ENCODE measurements at places on chromosomes 2 and 18.

DNA sequence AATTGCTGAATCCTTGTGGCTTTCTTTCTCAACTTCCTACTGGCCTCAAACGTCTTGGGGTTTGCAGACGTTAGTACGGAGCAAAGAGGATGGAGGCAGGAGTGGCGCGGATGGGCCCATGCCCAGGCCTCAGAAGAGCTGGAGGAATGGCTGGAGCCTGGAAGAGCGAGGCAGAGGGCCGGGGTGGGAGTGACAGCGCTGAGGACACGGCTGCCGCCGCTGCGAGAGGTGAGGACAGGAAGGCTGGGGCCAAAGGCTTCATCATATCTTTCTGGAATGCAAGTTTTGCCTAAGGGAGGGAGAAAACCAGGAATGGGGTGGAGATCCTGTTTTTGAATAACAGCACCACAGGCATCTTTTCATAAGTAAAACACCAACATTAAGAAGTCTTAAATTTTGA is 178.5 kb upstream of the SESTD1 start:
- no peak for DNase-seq

DNA sequence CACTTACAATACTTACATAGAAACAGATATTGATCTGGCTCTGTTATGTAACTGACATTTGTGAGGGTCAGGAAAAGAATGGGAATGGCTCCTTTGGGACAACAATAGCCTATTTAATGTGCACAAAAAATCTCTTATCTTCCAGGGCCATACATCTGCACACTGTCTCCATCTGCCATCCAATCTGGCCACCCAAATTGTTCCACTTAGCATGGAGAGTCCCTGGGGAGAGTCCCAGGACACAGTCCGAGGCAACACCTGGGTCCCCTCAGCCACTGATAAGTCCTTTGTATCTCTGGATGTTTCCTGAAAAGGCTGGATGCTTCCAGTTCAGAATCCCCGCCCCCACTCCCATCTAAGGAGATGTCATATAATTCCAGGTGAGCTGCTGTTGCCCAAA is 274.2 kb upstream of the NCKAP5 start:
- no peak for DNase-seq

DNA sequence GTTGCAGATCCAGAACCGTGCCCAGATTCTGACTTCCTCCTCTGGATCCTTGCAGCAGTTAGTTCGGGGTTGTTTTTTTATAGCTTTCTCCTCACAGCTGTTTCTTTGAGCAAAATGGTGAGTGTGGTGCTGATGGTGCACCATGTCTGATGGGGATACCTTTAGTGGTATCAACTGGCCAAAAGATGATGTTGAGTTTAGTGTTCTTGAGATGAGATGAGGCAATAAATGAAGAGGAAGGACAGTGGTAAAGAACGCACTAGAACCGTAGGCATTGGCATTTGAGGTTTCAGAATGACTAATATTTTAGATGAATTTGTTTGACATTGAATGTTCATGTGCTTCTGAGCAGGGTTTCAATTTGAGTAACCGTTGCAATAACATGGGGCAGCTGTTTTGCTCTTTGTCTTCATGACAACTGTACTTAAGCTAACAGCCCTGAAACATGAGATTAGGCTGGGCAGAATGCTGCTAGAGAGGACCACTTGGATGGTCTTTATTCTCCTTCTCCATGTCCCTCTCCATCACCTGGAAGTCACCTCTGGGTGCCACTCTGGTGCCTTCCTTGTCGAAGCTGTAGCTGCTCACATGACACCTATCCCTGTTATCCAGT is 3.9 kb downstream of the CTLA4 start:
- DNase-seq, result no peak

GRCh38 chr2:32874931-32875330 is 71.8 kb upstream of the LTBP1 start:
- DNase-seq, result no peak

DNA sequence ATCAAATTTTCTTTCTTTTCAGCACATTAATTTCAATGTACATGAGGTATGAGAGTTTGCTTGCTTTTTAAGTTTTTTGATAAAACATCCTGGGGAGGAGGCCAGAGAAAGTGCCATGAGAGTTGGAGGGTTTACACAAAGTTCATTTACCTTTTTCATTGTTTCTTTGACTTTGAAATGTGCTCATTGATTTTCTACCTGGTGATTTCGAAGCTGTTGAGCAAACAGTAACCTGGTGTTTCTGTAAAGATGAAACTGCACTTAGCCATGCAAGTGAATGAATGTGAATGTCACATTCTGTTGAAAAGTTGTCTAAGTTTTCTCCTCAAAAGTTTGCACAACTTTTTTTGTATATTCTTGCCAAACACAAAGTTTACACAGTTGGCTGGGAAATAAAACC is 797.0 kb downstream of the METTL4 start:
- DNase-seq, result no peak

Measured in stimulated activated CD4-positive, alpha-beta T cell treated with anti-CD3 and anti-CD28 coated beads, Interleukin-1b, Interleukin-23, amount 100 ng/mL, for 1 hour (primary cell).